ENCODE measurements at places on chromosomes 7 and 10.
A peak's percentile ranks its signal among the peaks of the same experiment; 100 is the strongest.

DNA sequence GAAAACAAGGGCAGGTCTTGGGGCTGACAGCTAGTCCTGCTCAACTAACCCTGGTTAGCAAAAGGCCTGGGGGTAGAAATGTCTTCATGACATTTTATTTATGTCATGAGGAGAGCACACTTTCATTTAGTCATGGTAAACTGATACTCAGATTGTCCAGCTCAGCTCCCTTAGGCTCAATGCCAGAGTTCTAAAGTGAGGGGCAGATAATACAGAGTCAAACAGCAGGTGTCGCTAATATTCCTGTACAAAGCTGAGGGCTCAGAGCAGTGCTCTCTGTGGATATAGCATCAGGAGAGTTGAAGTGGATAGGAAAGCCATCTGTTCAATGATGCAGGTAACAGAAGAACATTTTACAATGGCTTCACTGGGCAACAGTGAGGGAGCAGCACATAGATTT lies 26.8 kb upstream of the CALCR start:
- DNase-seq, result no peak

DNA sequence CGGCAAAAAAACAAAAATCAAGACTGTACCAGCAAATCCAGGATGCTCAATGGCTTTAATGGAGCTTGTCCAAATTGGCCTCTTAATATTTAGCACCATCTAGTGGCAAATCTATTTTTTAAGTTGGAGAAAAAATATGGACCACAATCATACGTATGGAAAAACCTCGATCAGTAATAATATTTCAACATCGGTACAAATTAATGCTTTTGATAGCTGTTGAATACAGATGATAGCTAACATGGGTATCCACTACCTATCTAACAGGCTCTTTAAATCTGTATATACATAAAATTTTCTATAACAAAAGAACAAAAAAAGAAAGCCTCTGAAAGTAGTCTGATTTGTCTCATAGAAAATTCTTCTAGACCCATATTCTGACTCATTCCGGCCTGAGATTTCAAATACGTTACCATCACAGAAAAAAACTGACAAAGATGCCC lies 29.2 kb downstream of the COA1 start:
- peak; percentile 52 for DNase-seq

- no peak for DNase-seq
Observed at GRCh38 chr10:74898201-74898976, 72.0 kb downstream of the KAT6B start.

GRCh38 chr7:28900311-28900710 lies 57.8 kb downstream of the TRIL start:
- no peak for DNase-seq

DNA sequence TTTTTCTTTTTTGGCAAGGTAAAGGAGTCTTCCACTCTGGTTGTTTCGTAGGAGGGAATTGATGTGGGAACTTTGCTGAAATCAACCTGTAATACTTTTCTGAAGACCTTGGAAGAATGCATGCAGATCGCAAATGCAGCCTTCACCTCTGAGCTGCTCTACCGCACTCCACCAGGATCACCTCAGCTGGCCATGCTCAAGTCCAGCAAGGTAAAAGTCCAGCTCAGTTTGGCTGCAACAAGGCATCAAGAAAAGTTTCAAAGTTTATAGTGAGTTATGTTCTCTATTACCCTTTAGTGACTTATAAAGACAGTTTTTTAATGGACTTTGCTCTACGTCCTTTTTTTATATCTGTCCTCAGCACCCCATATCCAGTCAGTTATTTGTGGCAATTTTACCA lies 21.0 kb downstream of the PLEKHA8 start:
- no peak for DNase-seq

DNA sequence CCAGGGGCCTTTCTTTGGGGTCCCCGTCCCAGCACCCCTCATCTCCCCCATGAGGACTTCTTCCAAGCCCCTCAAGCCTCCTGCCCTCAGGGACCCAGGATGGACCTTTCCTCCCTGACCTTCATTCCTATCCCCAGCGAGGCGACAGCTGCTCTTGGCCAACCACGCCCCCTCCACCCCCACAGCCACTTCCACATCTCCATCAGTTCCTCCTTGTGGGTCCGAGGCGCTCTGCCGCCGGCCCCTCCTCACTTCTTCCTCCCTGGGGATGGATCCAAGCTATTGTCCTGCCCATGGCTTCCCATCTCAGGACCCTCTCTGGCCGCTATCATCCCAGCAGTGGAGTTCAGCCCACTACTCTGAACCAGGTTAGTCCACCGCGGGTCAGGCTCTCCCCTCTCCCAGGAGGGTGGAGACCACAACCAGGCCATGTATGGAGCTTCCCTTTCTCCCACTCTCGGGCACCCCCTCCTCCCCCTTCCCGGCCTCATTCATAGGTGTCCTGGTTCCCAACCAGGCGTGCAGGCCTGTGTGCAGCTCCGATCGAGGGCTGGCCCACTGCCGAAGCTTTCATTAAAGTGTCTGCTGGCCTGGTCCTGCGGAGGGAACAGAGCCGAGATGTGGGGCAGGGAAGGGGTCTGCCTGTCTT lies 1.7 kb upstream of the SH2B2 start:
- no peak for DNase-seq

DNA sequence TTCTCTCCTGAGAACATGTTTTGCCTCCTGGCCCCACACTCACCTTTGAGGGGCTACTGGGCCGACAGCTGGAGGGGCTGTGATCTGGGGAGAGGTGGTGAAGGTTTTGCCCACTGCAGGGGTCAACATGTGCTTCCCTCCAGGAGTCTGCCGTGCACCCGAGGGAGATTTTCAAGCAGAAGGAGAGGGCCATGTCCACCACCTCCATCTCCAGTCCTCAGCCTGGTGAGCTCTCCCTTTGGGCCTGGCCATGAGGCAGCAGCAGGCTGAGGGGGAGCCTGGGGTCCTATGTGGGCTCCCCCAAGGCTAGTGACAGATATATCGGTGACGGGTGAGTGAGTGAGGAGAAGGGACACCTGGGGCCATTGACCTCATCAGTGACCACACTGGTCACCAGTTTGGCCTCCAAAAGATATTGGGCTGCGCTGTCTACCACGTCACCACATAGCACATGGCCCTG lies 6.6 kb downstream of the PGAM2 start:
- DNase-seq, result no peak

- DNase-seq, result no peak
Observed at GRCh38 chr10:9010093-9010492, 955.6 kb downstream of the GATA3 start.

GRCh38 chr10:36425131-36425797 lies 700.1 kb upstream of the ANKRD30A start:
- DNase-seq, result no peak

GRCh38 chr10:89351412-89351779 lies 23.6 kb downstream of the IFIT3 start:
- no peak for DNase-seq

- no peak for DNase-seq
Observed at GRCh38 chr7:93366816-93367215, 134.7 kb downstream of the VPS50 start.

- no peak for DNase-seq
Observed at GRCh38 chr10:68955355-68955831, 577 bp upstream of the DDX21 start.

DNA sequence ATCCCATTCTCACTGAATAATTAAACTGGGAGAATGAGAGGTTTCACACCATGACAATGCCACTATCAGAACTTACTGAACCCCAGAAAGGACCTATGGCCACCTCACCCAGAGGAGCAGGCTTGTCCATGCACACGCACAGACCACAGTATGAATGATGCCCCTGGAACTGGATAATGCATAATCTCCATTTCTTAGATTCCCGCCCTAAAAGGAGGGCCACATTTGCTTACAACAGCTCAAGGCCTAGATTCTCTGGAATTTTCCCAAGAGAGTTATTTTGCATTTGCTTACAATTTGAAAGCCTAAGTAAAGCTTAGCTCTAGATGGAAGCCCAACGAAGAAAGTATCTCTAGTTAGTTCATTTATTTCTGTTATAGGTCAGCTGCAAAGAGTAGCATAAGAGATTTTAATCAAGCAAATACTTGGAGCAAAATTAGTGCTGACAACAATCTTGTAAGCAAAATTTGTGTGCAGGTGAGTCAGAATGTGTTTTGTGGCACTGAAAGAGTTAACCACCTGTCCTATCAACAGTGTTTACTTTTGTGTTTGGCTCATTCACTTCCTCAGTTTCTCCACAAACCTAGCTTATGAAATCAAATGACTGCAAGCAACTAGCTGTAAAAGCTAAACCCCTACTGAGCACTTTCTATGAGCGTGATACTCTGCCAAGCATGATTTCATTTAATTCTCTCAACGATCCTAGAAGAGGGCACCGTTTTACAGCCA lies 32.1 kb downstream of the ELMO1 start:
- DNase-seq, result no peak

GRCh38 chr10:42883993-42884983 lies 101.7 kb downstream of the BMS1 start:
- DNase-seq, result no peak

DNA sequence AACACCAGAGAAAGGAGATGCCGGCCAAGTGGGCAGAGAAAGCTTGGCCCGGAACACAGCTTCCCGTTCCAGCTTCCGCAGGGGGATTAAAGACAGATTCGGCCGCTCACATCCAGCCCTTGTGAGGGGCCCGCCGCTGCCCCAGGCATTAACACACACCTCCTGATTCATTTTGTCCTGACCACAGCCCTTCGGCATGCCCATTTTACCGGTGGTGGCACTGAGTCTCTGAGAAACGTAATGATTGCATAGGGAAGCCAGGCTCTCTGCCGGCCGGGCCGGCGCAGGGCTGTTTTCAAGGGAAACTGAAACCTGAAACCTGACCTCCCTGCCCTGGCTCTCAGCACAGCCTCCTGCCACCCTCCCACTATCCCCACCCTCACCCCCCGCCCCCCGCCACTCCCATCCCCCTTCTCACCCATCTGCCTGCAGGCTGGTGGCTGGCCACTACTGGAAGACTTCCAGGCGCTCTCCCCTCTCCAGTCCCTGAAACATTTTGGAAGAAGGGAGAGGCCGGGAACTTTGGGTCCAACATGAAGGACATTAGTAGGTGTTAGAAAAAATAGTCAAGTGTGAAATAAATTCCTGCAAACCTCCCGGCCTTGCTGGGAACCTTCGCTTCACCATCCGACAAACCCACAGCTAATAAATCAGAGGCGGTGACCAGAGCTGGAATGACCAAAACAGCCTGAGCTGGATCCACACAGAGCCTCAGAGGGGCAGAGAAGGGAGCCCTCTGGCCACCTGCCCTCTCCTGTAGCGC lies 83.5 kb upstream of the CUX1 start:
- peak; percentile 11 for DNase-seq

DNA sequence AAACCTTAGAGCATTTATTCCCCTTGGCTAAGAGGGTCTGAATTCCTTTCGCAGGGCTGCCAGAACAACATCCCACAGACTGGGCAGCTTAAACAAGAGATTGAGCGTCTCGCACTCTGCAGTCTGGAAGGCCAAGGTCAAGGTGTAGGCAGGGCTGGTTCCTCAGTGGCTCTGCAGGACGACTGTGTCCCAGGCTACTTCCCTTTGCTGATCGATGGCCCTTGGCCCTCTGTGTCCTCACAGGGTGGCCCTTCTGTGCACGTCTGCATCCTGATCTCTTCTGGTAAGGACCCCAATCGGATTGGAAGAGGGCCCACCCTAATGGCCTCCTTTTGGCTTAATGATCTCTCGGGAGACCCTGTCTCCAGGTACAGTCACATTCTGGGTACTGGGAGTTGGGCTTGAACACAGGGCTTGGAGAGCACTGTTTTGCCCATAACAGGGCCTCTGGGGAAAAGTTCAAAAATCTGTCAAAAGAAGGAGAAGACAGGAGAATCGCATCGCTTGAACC lies 35.1 kb upstream of the DNAJB6 start:
- no peak for DNase-seq

- DNase-seq, result no peak
Observed at GRCh38 chr7:85806321-85806720, 619.5 kb upstream of the SEMA3D start.

- peak; percentile 83 for DNase-seq
Observed at GRCh38 chr7:139658908-139659675, 118.7 kb downstream of the HIPK2 start.

- peak; percentile 65 for DNase-seq
Observed at GRCh38 chr7:140653319-140654108, 12.9 kb upstream of the DENND2A start.

- no peak for DNase-seq
Observed at GRCh38 chr7:134828361-134828760, 48.9 kb downstream of the CALD1 start.

DNA sequence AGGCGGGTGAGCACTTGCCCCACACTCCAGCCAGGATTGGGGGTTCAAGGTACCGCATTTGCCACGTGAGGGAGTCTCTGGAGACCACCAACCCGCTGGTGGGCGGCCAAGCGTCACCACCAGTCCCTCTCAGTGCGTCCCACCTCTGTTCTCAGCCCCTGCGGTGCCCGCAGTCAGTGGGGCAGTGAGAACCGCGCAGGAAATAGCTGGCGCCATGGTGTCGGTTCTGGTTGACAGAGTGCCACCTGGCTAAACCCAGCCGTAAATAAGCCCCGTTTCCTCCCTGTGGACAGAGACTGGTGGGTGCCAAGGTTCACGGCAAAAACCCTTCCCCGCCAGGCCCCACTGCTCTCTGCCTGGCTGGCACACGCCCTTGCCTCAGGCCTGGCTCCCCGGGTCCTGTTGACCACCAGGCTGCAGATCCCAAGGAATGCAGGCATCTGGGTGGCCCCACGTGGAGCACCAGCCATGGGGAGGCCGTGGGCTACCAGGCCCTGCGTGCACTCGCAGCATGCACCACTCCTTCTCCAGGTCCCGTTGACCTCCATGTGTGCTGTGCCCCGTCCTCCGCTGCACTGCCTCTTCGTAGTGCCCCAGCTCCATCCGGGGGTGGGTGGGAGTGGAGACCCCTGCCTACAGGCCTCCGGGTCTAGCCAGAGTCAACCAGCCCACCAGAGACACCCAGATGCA lies 140.0 kb downstream of the LHPP start:
- DNase-seq, result no peak

DNA sequence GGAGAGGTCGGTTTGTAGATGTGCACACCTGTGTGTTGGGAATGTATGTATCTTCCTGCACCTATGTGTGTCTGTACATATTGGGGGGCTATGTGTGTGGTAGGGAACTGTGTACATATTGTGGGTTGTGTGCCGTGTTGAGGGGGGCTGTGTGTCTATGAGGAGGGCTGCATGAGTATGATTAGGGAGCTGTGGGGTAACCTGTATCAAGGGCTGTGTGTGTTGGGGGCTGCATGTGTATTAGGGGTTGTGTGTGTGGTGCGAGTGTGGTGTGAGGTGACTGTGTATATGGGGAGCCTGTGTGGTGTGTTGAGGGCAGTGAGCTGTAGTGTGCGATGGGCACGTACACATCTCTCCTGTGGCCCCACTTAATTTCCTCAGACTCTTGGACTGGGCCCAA lies 22.2 kb upstream of the PAX2 start:
- DNase-seq, result no peak

GRCh38 chr10:122464586-122464985 lies 3.2 kb downstream of the HTRA1 start:
- no peak for DNase-seq

GRCh38 chr7:45088821-45089340 lies at the start of gene NACAD:
Gene NACAD (minus strand): TSS chr7:45088969. CDS start chr7:45088894, 75 bp downstream.
- peak; percentile 96 for DNase-seq
